NCI-H2029 treated with DMSO at 0.1 percent for 48 hours (cell line): ENCODE measurements at places on chromosomes 16 and 17.

DNA sequence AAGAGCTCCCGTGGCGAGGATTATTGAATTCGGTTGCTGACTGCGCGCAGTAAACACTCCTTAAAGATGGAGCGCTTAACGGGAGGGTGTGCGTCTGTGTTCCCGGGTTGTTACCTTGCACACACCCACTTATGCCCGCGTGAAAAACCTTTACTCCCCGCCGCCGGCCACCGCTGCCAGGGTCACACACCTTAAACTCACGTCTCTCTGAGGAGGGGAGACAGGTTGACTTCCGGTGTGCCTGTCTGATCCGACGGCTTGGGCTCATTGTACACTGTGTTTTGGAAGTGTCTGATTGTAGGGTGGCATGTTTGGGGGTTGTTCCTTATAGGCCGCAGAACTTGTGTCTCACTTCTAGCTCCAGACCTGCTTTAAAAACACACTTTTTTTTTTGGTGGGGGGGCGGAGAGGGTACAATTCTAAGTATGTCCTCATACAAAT lies 66.8 kb downstream of the KPNA2 start:
- DNase-seq, result no peak

- no peak for DNase-seq
These were observed 352 bp downstream of the GGNBP2 start for GRCh38 chr17:36545077-36545464.

DNA sequence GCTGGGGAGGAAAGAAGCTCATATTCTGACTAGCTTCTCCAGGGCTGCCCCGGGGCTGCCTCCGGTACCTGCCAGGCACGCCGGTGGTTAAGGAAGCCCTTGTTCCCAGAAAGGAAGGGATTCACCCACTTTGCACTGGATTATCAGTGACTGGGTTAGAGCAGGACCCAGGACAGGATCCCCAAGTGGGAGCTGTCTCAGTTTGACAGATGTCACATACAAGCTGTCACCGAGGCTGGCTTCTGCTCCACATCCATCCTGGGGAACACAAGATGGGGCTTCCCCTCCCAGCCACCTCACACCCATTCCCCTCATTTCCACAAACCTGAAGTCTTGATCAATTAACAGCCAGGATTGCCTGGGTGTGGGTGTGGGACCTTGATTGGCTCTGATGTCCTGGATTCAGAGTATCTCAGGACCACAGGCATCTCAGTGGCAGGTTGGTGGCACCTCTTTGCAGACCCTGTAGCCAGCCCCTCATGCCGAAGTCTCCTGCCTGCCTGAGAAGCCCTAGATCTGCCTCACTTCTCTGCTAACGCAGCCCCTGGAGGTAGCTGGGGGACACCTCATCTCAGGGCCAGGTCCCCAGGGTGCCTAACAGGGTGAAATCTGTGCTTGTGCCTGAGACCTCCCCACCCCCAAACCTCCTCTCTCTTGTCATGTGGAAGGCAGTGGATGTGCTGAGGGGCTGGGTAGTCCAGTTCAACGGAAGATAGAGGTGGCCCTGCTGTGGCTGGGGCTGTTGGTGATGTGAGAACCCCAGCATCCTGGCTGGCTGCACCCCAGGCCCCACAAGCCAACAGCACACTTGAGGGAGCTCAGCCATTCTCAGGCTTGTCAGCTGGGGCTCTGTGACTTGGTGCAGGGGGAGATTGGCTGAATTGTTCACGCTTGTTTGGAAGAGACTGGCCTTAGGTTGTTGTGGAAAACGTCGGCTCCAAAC lies 1.4 kb downstream of the CACNG5 start:
- DNase-seq, result no peak

- DNase-seq, result no peak
These were observed 52.2 kb upstream of the RCVRN start for GRCh38 chr17:9957244-9957643.

DNA sequence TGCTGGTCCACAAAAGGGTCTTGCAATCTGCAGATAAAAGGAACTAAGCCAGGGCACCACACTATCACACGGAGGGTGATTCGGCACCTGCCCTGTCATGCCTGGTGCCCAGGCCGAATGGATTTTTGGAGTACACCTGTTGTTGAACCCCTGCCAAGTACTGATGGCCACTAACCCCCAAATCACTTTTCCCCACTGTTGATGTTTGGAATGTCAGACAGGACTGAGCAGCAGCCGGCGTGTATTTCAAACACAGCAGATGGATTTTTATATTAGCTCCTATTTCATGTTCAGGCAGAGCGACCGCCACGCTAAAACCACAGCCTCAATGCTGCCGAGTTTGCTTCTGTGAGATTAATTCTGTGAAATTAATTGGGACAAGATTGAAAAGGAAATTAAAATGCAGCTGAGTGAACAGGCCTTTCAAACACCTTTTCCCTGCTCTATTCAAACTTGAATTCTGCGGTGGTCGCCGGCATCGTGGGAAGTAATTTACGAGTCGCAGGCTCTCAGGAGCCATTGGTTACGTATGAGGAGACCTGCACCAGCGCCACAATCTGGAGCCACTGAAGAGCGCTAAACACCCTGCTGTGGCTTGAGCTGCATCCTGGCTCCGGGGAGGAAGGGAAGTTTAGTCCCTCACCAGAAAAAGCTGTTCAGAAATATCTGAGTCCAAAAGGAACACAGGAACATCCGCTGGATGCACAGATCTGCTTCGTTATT lies 48.5 kb downstream of the SNX11 start:
- DNase-seq, result peak; percentile 20

- no peak for DNase-seq
These were observed 8.3 kb downstream of the PITPNM3 start for GRCh38 chr17:6548034-6548433.

GRCh38 chr17:63458478-63458877 lies 12.4 kb upstream of the CYB561 start:
- DNase-seq, result no peak

GRCh38 chr17:26773189-26774188 lies 520.4 kb upstream of the WSB1 start:
- DNase-seq, result no peak

DNA sequence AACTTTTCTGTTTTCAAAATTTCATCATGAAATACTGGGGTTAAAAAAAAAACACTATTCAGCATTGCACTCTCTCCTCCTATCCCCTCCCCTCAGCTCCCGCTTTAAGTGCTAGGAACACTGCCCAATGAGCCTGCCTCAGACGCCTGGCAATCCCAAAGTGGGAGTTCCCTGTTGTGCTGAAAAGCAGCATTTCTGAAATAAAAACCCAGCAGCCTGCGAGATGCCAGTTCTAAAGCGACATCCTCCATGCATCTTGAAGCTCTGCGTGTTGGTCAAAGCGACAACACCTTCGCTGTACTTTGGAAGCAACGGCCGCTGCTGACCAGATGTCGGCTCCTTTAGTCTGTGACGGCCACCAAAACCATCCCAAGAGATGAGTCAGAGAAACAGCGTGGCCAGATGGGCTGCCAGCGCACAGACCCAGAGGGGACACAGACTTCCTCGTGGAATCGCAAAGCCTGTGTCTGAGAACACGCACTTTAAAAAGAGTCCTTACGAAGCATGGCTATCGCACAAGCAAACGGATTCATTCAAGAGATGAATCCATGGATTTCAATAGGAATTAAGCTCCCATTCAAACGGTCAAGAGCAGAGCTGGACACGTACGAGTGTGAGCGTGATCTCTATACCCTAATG lies 32.8 kb downstream of the FBXO31 start:
- no peak for DNase-seq

GRCh38 chr17:3852561-3852960 lies 6.5 kb upstream of the NCBP3 start:
- no peak for DNase-seq

DNA sequence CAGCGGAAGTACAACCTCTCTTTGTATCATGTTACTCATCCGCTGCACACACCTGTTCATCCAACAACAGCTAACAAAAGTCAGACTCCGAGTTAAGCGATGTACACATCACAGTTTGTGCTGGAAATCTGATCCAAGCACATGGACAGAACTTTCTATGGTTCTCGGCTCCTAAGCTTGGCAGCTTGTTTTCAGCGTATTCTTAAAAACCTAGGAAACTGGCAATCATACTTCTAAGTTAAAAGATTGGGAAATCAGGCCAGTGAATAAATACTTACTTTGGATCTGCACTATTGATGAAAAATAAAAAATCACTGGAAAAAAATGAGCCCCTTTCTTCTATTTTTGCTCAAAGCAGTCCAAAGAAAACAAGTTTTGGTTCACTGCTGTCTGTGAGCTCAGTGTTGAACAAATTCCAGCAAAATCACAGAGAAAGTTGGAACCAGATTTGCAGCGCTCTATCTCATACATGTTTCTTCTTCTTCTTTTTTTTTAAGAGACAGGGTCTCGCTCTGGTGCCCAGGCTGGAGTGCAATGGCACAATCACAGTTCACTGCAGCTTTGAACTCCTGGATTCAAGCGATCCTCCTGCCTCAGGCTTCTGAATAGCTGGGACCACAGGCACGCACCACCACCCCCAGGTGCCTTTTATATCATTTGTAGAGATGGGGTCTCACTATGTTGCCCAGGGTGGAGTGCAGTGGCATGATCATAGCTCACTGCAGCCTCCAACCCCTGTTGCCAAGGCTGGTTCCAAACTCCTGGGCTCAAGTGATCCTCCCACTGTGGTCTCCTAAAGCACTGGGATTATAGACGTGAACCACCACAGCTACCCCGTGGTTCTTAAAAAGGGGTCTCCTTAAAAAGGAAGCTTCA lies 71.6 kb upstream of the CREBBP start:
- DNase-seq, result no peak

DNA sequence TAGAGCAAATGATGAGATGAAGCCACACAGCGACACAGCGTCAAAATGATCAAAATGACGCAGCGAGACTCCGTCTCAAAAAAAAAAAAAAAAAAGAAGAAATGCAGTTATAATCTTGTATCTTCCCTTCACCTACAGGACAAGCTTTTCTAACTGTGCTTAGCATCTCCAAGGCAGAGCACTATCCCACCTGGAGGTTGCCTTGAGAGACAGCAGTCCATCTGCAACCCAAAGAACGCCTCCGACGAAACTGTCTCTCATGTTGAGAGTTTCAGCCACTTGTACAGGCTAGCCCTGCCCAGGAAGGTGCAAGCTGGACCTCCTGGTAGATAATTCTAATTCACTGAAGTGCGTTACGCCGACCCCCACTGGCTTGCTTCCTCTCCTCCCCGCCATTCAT lies 46.7 kb upstream of the GCSH start:
- DNase-seq, result no peak

- DNase-seq, result no peak
These were observed 12.7 kb downstream of the TMEM100 start for GRCh38 chr17:55709984-55710383.

GRCh38 chr16:7436306-7436705 lies 103.7 kb downstream of the RBFOX1 start:
- no peak for DNase-seq

DNA sequence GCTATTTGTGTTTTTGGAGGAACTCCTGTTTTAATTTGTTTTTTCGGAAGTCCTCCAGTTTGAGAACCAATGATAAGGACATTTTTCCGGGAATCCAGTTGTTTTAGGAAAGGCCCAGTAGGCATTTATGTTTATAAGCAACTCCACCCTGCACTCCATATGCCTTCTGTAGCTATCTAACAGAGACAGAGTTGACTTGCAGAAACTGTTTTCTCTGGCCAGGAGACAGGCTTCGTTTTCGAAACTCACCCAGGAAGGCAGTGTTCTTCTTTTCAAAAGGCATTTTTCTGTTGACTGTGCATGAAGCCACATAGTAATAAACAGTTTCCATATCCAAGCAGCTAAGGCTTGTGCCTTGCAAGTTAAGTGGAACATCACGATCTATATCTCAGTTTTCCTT lies 587.1 kb downstream of the WWOX start:
- DNase-seq, result no peak

- DNase-seq, result no peak
These were observed 782.7 kb upstream of the KIF2B start for GRCh38 chr17:53039981-53040380.

DNA sequence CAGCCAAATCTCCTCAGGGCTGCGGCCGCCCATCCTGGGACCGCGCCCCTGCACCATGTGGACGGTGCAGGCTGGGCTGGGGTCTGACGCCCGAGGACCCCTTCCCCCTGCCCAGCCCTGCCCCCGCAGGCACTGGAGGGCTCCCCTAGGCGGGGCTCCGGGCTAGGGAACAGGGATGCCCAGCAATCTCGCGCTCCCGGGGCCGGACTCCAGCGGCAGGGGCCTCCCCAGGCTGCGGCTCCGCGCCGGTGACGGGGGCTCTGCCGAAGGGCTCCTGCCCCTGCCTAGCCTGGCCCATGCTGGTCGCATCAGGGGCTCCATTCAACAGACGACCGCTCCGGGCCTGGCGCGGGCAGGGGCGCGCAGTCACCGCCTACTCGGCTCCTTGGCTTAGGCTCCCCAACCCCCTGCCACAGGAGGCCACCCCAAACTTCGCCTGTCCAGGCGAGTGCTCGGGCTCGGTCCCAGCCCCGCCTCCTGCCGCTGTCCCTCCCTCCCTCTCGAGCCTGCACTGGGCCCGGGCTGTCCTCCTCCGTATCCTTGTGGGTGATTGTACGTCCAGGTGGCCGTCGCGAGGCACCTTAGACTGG lies 27.4 kb upstream of the ADORA2B start:
- no peak for DNase-seq

DNA sequence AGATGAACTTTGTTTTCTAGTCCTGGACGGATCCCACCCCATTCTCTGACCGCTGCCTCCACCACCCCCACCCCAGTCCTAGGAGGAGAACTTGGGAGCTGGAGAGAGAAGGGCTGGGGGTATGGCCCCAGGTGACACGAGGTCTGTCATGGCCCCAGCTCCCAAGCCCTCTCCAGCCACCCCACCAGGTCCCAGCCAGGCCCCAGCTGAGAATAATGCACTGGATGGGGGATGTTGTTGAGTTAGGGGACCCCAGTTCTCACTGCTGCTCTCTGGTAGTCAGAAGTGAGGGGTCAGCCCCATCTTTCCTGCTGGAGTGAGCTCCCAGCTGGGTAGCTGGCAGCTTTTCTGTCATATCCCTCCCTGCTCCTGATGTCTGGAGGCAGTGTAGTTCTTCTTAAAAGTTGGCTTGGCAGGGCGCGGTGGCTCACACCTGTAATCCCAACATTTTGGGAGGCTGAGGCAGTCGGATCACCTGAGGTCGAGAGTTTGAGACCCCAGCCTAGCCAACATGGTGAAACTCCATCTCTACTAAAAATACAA lies 4.6 kb upstream of the COL1A1 start:
- DNase-seq, result no peak

GRCh38 chr16:75252049-75252864 lies 833 bp upstream of the BCAR1 start:
- no peak for DNase-seq

DNA sequence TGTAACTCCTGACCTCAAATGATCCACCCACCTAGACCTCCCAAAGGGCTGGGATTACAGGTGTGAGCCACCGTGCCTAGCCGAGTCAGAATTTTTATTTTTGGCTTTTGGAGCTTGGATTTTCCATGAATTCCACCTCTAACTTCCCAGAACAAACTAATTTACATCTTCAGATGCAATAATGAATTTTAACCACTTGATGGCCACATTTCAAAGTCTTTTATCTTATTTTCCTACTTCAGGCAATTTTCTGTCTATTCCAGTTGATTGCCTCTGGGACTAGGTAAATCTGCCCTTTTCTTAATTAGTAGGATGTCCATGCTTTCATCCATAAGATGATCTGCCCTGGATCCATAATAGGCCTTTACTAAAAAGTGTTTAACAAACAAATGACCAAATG lies 156.4 kb upstream of the ANKFN1 start:
- DNase-seq, result no peak

GRCh38 chr17:74180336-74180735 lies 23.1 kb upstream of the RPL38 start:
- no peak for DNase-seq

GRCh38 chr17:63447471-63448009 lies 1.4 kb upstream of the CYB561 start:
- DNase-seq, result peak; percentile 55
